H4 (cell line): ENCODE measurements at places on chromosomes 6 and 20. TPM values are rescaled to one million over a fixed set of nuclear protein-coding genes. Genes with fewer than 3 reads are reported as not detected.

KCNK17 gene
- total RNA-seq = not detected in 2 replicates

NRSN1 gene
- not detected in 2 replicates for total RNA-seq

TFAP2A gene
- total RNA-seq = 5.0 and 5.4 TPM in 2 replicates

ZNF831 gene
- total RNA-seq = not detected in 2 replicates

RREB1 gene
- total RNA-seq = 5.3 and 13.0 TPM in 2 replicates

SNPH gene
- total RNA-seq = 0.99 and 1.5 TPM in 2 replicates

HAO1 gene
- not detected in 2 replicates for total RNA-seq

CST4 gene
- total RNA-seq = not detected in 2 replicates

TEAD3 gene
- 4.1 and 7.1 TPM in 2 replicates for total RNA-seq

KCNK15 gene
- 0.06 TPM in 1 of 2 replicates, not detected in the other for total RNA-seq

DNA sequence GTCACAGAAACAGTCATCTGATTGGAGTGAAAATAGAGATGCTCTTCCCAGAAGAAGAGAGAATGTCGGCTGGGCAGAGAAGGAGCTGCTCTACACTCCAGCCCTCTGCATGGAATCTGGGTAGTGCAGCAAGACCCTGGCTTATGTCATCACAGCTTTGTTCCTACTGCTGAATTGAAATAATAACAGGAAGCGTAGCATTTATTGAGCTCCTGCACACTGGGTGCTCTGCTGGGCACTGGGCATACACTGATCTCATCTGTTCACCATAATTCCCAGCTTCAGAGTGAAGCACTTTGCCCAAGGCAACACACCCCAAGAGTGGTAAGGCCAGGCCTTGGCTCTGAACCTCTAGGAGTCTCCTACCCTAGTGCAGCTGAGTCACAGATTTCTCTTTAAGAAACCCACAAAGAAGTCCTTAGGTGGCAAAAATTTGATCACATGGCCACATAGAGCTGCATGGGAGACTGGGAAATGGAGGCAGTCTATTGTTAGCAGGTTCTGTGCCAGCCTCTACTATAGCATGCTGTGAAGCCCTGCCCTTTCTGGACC lies 3.9 kb upstream of the SDCBP2 start:
- DNase-seq = no peak

GRCh38 chr6:5030596-5031136 lies 26.8 kb upstream of the RPP40 start:
- peak; percentile 95 for DNase-seq

DNA sequence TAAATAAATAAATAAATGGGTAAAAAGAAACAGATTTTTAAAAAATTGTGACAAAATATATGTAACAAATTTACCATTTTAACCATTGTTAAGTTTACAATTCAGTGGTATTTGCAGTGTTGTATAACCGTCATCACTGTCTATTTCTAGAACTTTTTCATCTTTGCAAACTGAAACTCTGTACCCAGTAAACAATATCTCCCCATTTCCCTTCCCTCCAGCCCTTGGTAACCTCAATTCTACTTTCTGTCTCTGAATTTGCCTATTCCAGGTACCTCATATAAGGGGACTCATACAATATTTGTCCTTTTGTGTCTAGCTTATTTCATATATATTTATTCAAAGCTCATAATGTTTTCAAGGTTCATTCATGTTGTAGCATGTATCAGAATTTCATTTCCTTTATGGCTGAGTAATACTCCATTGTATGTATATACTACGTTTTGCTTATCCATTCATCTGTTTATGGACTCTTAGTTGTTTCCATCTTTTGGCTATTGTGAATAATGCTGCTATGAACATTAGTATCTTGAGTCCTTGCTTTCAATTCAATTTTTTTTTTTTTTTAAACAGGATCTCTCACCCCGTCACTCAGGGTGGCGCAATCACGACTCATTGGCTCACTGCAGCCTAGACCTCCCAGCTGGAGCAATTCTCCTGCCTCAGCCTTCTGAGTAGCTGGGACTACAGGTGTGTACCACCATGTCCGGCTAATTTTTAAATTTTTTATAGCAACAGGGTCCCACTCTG lies 8.9 kb downstream of the MANBAL start:
- DNase-seq = no peak

DNA sequence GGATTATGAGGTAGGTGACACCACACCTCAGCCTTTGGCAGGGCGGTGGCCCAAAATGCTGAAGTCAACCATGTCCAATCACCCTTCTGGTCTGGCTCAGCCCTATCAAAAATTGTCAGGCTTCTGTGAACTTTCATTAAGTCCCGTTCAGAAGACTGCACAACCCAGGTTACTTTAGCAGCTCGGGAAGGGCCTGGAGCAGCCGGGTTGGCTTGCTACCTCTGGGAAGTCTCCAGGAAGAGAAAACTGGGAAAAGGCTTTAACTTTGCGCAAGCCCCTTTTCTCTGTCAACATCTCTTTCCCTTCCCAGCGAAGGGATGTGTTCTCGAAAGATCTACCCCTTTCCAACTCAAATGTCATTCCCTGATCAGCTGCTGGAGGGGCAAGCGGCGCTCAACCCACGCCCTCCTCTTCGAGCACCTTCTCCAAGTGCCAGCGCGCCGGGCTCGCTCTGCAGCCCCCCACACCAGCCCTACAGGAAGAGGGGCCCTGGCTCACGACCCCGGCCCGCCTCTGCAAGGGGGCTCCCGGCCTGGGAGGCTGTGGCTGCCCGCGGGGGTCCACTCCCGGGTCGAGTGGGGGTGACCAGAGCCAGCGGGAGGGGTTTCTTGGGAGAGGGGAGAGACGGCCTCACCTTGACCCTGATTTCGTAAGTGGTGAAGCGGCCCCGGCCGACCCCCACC lies 573 bp downstream of the SNX3 start:
- peak; percentile 10 for DNase-seq

GRCh38 chr20:35305682-35306556 lies 13.7 kb upstream of the FAM83C start:
- DNase-seq = peak; percentile 97

GRCh38 chr6:39206250-39206721 lies 23.0 kb downstream of the KCNK5 start:
- no peak for DNase-seq

- DNase-seq = no peak
Observed at GRCh38 chr20:48329031-48329615, 498.7 kb downstream of the PREX1 start.

DNA sequence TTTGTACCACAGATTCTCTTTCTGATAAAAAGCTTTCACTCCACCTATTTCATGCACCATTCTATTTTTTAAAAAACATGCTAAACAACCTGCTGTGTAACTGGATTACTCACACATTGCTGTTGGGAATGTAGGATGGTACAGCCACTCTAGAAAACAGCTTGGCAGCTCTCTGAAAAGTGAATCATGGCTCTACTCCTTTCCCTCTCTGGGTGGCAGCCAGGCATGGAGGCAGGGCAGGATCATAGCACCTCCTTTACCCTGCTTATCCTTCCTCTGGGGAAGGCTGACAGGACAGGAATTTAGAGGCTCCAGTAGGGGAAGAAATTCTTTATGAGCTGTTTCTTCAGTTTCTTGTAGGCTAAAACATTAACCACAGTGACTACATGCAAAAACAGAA lies 6.7 kb upstream of the VNN2 start:
- DNase-seq = peak; percentile 47

DNA sequence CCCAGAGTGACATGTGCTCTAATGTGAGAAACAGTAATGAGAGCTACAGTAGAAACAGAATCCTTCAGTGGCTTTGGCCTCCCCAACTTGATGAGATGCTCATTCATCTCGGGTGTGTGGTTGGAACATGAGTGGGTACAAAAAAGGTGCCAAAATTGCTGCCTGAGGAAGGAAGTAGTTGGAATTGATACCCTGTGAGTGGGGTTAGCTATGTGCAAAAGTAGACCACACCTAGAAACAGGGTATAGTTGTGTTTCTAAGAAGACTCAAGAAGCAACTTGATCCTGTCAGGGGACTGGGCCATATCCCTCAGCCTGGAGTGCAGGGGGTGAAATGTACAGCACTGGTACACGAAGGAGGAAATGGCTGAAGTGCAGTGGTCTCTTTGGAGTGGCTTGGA lies 206.4 kb upstream of the SUPT3H start:
- no peak for DNase-seq

GRCh38 chr6:169451065-169451838 lies 197.6 kb upstream of the THBS2 start:
- DNase-seq = no peak

GRCh38 chr6:23608931-23609435 lies 517.0 kb upstream of the NRSN1 start:
- no peak for DNase-seq

DNA sequence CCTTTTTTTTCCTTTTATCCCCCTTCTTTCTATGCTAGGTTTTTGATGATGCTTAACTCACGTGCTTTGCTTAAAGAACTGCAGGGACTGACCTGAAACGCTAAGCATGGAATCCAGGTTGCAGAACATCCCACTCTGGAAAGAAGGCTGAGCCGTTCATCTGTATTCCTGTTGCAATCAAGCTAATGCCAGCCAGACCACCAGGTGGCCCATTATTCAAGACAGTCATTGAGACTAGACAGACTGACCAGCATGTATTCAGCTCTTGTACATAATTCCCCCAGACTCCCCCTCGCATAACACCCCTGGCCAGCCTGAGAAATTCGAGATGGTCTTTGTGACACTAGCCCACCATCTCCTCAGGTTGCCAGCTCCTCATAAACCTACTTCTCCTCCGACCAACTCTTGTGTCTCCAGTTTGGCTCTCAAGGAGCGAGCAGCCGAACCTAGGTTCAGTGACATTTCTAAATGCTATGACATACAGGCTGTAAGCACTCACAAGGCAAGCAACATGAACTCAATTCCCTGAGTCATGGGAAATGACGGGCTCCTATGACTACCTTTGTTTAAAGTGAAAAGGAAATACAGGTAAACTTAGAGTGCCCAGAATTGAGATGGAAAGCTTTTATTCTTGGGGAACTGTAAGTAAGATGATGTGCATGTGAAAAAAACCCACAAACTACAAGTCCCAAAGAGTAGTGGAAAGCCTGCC lies 309.3 kb upstream of the CDYL start:
- DNase-seq = peak; percentile 21

- peak; percentile 85 for DNase-seq
Observed at GRCh38 chr6:44312901-44313788, at the start of gene AARS2. AARS2 (minus strand) TSS chr6:44313347; CDS start chr6:44313323, 24 bp downstream.

DNA sequence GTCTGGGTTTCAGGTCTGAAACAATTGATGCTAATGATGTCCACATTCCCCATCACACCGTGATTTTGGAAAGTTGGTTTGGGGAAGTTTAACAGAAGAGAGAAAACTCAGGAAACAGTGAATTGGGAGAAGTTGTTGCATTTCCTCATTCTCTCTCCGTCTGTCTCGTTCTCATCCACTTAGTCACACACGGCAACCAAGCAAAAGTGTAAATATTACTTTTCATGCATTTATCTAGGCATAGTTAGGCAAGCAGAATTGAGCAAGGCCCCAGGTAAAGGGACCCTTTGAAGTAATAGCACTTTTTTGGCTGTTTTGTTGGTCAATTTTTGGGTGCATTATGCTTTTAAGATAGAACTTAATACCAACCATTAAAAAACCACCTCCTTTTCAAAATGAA lies 137.0 kb upstream of the SULF2 start:
- no peak for DNase-seq

- no peak for DNase-seq
Observed at GRCh38 chr20:48905297-48905647, 16.2 kb upstream of the ARFGEF2 start.

- DNase-seq = peak; percentile 6
Observed at GRCh38 chr6:108526739-108527174, 34.0 kb upstream of the FOXO3 start.

GRCh38 chr6:109511832-109512231 lies 28.8 kb upstream of the ZBTB24 start:
- no peak for DNase-seq

- DNase-seq = no peak
Observed at GRCh38 chr6:90896075-90896547, 309.2 kb upstream of the MAP3K7 start.

GRCh38 chr6:148134592-148134991 lies 208.0 kb upstream of the SASH1 start:
- no peak for DNase-seq
